NCI-H187 treated with DMSO at 0.1 percent for 48 hours (cell line): ENCODE measurements at places on chromosomes 5 and 9.

GRCh38 chr5:113179156-113179555 lies 202.6 kb downstream of the DCP2 start:
- DNase-seq = no peak

GRCh38 chr9:35918780-35919179 lies 9.5 kb downstream of the SPAAR start:
- DNase-seq = no peak

DNA sequence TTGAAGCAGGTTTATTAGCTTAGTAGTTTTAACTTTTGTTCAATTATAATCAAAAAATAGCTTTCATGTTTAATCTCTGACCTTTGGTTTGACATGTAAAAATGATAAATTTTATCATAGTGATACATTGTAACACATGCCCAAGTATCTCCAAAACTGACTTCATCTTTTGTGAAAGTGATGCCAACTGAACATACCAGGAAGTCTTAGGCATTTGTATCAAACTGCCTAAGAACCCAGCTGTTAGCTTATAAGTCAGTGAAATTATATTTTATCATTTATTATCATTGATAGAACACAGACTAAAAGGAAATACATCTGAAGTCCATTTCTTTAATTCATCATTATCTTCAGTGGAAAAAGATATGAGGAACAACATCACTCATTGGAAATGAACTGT lies 39.1 kb downstream of the NIPBL start:
- DNase-seq = no peak

- DNase-seq = no peak
Observed at GRCh38 chr5:93219641-93220145, 361.3 kb downstream of the NR2F1-AS1 start.

DNA sequence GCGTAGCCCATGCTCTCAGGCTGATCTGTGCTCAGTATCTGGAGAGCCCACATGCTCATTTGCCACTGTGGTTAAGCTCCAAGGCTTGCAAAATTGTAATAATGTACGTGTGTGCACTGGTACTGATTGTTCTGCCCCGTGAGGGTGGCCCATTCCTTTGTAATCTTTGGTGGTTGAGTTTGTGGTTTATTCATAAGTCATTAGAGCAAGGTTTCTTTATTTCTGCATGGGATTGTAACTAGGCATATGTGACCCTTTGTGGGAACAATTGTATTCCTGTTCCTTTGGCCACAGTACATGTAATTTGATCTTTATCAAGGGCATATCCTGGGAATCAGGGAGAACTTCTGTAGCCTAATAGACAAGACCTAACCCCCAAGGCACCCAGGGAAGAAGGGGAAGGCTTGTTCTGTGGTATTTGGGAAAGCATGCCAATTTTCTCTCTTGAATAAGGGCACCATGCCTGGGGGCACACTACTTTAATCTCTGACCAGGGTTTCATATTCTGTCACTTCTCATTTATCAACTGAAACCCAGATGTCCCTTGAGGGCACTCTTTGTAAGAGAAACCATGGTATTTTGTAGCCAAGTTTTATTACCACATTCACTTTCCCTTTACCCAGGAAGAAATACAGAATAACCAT lies 74.6 kb downstream of the NPR3 start:
- DNase-seq = no peak

DNA sequence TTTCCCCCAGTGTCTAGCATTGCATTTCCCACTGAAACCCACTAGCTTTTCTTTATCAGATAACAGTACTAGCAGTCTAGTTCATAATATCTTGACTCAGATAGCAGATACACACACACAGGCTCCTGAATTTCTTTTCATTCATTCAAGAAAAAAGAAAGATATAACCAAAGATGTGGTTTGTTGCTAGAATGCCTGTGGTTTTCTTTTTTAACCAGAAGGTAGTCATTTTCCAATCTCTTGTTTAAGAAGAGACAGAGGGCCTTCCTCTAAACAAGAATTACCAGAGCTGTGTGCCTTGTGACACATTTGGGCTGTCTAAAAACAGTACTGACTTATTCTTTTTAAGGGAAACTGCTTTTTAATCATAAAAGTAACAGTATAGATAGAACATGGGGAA lies 167.3 kb downstream of the PJA2 start:
- no peak for DNase-seq

- DNase-seq = no peak
Observed at GRCh38 chr5:77893225-77893860, 117.2 kb upstream of the TBCA start.

DNA sequence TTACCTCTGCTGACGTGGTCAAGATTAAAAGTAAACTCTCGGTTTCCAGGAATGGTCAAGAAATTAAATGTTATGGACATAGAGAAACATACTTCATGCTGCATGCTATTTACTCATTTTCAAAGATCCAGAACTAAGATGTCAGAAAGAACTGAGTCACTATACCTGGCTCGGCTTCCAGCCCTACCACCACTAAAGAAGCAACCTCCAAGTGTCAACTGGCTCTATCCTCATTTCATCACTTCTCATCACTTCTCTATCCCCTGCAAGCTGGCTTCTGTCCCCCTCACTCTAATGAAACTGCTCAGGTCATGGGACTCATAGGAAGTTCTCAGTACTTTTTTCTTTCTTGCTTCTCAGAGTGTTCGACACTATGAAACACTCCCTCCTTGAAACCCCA lies 116.2 kb downstream of the CDK5RAP2 start:
- DNase-seq = no peak

GRCh38 chr9:131500939-131501541 lies 1.7 kb upstream of the POMT1 start:
- no peak for DNase-seq

DNA sequence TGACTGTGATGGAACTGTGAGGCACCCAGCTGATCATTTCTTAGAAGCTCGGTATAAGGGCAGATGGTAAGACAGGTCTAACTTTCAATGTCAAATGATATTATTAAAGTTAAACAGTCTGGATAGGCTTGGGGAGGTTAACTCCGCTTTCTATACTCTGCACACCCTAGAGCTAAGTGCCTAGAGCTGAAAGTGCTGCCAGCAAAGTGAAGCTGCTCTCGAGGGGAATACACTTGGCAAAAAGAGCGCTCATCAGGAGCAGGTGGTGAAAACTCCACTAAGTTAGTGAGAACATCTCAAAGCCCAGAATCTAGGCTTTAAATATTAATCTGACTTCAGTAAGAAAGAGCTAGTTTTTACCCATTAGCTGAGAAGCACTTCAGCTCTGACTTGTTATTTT lies 349.6 kb upstream of the SLC30A5 start:
- DNase-seq = no peak

DNA sequence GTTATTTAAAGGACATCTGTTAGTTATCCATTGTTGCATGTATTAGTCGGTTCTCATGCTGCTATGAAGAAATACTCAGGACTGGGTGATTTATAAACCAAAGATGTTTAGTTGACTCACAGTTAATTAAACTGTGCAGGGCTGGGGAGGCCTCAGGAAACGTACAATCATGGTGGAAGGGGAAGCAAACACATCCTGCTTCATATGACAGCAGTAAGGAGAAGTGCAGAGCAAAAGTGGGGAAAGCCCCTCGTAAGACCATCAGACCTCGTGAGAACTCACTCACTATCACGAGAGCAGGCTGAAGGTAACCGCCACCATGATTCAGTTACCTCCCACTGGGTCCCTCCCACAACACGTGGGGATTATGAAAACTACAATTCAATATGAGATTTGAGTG lies 2064.1 kb downstream of the MAT2B start:
- no peak for DNase-seq

DNA sequence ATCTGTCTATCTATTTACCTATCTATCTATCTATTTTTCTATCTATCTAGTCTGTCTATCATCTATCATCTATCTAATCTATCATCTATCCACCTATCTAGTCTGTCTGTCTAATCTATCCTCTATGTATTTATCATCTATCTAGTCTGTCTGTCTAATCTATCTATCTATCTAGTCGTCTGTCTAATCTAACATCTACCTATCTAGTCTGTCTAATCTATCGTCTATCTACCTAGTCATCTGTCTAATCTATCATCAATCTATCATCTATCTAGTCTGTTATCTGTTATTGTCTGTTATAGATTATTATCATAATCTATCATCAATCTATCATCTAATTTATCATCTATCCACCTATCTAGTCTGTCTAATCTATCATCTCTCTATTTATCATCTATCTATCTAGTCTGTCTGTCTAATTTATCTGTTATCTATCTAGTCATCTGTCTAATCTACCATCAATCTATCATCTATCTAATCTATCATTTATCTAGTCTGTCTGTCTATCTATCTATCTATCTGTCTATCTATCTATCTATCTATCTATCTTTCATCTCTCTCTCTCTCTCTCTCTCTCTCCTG lies 80.2 kb upstream of the ZNF618 start:
- no peak for DNase-seq

DNA sequence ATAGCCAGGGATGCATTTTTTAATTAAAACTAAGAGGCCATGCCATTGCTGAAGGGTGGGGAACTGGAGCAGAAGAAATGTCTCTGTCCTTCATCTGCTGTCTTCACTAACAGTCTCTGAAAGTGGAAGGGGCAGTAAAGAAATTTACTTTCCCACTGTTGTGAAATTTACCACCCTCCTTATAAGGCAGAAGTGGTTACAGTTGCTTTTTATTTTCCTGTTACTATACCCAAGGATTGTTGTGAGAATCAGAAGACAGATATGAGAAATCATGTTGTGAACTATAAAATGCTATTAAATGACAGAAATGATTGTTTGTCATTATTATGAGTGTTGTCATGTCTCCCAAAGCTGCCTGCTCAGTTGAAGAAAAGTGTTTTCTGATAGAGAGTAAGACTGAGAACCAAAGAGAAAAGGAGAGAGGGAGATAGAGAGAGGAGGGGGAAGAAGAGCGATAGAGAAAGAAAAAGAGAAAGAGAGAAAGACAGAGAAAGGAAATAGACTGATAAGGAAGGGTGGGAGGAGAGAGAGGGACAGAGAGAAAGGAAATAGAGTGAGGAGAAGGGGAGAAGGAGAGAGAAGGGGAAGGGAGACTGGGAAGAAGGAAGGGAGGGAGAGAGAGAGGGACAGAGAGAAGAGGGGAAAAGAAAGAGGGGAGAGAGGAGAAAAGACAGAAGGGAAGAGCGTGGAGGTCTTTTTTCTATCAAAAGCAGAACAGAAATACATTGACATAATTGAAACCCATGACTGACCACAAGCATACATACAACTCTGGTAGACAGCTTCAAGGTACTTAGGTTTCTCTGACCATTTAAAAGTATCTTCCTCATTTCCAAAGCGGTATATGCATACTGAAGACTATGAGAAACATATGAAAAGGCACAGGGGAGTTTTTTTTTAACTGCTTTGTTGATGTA lies 22.5 kb downstream of the SEC61B start:
- DNase-seq = no peak

- DNase-seq = no peak
Observed at GRCh38 chr5:155082401-155082800, 68.8 kb downstream of the KIF4B start.

DNA sequence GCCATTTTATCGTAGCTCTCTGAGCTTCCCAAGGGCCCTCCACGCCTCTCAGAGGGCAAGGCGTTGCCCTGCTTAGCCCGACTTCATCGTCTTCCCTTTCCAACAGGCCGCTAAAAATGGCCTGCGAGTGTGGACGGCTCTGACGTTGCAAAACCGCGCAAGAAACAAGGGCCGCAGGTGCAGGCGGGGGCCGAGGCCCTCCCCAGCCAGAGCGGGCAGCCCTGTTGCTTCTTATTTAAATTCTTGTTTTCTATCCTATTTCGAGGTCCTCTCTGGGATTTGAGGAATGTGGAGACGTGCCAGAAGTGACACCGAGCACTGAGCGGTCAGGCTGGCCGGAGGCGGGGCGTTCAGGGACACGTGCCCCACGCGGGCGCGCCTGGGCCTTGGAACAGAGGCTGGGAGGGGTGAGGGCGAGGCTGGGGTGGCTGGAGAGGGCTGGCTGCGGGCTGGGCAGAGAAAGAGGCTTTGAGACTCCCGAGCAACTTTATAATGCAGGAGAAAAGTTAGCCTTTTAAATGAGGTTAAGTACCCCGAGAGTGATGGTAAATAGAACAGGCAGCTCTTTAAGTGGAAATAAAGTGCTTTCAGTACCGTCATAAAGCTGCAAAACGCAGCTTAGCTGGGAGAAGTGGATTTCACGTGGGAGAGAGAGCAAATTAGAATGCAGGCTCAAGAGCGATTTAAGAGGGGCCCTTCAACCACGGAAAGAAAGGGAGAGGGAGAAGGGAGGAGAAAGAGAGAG lies 243.6 kb downstream of the AUH start:
- DNase-seq = peak; percentile 89

DNA sequence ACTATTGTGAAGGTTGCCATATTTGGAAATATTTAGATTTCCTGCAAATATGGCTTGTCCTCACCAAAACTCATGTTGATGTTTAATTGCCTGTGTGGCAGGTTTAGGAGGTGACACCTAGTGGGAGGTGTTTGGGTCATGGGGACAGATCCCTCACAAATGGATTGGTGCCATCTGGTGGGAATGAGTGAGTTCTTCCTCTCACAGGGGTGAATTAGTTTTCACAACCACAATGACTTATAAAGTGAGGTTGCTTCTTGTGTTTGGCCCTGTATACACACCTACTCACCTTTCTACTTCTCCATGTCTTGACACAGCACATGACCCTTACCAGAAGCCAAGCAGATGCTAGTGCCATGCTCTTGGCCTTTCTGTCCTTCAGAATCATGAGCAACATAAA lies 41.1 kb downstream of the ISOC1 start:
- DNase-seq = no peak

GRCh38 chr5:40797273-40798011 lies 732 bp downstream of the PRKAA1 start:
- DNase-seq = no peak

DNA sequence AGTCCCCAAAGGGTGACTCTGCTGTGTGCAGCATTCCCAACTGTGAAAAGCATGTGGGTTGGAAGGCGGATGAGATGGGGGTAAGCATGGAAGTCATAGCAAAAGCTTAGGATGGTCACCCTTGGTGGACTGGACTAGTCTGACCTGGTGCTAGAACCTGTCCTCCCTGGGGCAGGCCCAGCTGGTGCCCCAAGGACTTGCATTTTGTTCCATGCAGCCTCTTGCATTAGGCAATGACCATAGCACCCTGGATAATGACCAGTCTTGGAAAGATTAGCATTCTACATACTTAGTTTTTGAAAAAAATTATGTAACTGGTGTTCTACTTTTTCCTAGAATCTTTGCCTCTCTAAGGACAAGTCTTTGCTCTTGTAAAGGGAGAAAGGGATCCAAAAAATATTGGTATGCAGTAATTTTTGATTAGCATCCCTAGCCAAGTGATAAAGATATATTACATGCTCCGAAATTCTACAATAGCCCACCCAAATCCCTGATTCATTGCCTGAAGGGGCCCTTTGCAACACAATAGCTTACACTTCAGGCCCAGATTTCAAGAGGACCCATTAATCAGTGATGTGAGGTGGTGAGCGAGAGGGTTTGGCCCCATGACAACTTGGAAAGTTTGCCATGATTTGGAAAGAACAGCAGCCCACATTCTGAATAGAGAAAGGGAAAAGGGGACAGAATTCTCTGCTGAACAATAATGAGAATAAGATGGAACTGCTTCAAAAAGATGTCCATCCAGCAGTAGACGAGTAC lies 93.3 kb upstream of the CD180 start:
- DNase-seq = no peak
